ENCODE measurements at places on chromosomes 5 and 9. TPM values are rescaled to one million over a fixed set of nuclear protein-coding genes. Genes with fewer than 3 reads are reported as not detected.

PCDHGB3 gene
- total RNA-seq = 7.3 TPM

PTPRD gene
- total RNA-seq = 13.3 TPM

SEPTIN8 gene
- 28.5 TPM for total RNA-seq

- DNase-seq = no peak
Measured at GRCh38 chr9:120431268-120431667, 148.7 kb downstream of the CDK5RAP2 start.

DNA sequence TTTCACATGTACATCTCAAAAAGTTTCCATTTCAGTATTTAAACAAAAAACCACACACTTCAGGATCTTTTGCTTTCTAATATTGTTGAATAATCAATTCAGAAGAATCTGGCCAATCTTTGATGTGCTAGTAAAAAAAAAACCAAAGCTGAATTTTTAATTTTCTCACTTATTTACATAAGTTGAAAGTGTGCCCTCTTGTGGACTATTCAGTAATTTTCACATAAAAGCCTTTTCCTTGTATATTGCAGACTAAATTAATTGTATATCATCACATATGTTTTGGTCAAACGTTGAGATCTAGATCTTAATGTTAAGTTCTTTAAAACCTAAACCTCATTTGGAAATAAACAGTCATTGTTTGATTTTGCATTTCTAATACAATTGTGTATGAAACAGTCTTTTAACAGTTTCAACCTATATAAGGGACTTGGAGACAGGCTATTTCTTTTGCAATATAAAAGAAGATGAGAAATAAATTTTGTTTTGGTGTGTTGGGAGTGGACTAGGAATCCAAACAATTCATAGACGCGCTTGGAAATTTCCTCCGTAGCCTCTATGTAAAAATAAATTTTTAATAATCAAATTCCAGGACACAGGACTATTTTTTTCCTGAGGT, 68.1 kb downstream of the NIPBL start:
- DNase-seq = no peak

PTGES gene
- total RNA-seq = 4.8 TPM

- no peak for DNase-seq
Measured at GRCh38 chr9:123423311-123423640, 67.3 kb downstream of the CRB2 start.

GRCh38 chr9:125805586-125805985, 58.4 kb downstream of the PBX3 start:
- no peak for DNase-seq

GRCh38 chr5:110757118-110757729, 18.4 kb downstream of the SLC25A46 start:
- DNase-seq = no peak

GRCh38 chr5:161373345-161373707, 173.2 kb downstream of the GABRB2 start:
- no peak for DNase-seq

DNA sequence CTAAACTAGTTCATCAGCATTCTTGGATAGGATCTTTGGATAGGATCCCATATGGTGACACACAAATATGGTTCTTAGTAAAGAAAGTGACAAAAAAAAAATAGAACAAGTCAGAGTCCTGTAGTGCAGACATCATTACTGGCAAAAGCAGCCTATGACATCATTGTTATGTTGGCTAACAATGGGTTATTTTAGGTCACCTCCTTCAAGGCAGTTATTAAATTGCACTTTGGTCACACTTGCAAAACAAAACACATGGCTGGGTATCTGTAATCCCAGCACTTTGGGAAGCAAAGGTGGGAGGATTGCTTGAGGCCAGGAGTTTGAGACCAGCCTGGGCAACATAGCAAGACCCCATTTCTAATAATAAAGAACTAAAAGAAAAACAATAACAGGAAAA, 185.9 kb downstream of the KIAA0825 start:
- no peak for DNase-seq

DNA sequence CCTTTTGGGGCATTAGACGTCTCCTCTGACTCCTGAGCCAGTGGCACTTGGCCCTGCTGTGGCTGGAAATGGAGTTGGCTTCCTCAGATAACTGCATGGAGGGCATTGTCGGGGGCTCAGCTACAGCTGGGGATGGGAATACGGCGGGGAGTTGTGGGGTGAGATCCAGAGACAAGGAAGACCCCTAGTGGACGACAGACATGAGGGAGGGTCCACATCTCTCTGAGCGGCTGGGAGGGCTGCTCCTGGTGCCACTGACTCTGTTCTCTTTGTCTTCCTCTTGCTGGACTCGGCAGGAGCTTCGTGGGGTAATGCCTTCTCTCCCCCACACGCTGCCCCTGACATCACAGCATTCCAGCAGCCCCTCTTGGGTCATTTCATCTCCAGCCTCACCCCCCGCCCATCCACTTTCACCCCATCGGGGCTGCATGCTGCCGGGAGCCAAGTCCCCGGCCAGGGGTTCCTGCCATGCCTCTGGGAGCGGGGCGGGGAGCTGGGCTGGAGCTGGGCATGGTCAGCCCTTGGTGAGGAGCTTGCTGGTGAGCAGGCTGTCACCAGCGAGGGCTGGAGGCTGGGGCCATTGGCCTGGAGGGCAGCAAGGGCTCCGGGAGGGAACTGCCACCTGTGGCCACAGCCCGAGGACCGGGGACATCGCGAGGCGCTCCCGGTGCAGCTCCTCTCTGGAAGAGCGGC, 172.3 kb downstream of the CACNA1B start:
- DNase-seq = no peak

GRCh38 chr9:75185585-75186170, 97.4 kb downstream of the OSTF1 start:
- DNase-seq = no peak

DNA sequence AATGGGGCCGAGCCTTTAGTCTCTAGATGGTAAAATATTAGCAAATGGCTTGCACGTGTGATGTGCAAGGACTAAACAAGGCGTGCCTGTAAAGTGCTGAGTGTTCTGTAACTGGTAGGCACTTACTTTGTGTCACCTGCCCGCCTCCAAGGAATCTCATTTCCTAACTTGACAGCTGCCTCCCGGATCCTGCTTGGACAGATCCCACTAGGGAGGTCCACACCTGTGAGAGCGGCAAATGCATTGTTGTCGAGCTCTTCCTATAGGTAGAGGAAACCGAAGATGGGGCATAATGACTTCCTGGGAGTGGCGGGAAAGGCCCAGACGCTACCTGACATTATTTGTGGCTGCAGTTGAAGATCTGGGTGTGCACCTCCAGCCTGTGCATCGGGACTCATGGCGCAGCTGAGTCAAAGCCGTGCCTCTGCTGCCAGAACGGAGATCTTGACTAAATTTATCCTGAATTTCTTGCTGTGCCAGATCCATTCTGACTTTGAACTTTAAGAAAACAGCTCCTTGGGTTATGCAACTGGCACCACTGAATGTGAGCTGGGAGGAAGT, 79.8 kb downstream of the TENT4A start:
- DNase-seq = no peak

DNA sequence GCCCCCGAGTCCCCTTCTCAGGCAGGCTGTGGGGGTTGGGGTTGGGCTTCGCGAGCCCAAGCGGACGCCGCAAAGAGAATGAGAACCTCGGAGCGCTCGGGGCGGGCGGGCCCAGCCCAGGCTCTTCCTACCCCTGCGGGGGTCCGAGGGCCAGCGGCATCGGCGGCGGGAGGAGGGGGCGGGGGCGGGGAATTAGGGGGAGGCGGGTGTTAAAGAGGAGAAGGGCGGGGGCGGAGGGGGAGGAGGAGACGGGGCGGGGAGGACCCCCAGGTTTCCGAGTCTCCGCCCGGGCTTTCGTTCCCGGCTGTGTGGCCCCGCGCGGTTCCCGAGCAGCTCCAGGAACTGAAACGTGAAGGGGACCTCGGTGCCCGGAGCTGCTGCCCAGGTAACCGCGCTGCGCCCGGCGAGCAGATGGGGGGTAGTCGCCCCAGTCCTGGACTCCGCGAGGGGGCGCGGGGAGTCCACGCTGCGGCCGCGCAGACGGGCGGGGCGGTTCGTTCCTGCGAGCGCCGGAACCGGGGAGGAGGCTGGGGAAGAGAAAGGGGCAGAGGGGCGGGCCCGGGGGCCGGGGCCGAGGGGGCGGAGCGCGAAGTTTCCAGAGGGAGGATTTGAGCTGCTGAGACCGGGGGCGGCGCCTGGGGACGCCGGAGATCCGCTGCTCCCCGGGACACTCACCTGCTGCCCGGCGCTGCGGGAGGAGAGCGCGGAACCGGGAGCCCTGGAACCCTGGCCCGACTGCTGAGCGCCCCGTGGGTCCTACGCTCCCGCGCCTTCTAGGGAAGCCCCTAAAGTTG, 38.4 kb upstream of the PLEKHG4B start:
- peak; percentile 63 for DNase-seq

- DNase-seq = peak; percentile 79
Measured at GRCh38 chr9:121652021-121652837, 795 bp downstream of the DAB2IP start.

PDE8B gene
- 1.0 TPM for total RNA-seq

SHOC1 gene
- total RNA-seq = not detected

DNA sequence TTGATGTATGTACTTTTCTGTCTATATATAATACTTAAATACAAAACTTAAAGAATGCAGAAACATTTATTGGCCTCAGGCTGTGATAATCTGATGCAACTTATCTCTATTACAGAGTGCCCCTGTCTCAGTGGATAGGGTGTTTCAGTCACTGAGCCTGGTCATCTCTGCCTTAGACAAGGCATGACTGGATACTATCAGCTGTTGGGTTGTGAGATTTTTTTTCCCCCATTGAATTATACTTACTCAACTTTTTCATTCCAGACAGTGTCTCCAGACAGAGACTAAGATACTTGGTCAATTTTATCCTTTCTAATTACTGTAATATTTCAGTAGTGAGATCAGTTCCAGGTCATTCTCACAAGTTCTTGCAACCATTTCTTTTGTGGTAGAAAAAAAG, 26.7 kb downstream of the XRCC4 start:
- DNase-seq = no peak

GRCh38 chr5:68288707-68289134, 73.2 kb downstream of the PIK3R1 start:
- DNase-seq = peak; percentile 58

GRCh38 chr9:138117101-138117750, 239.6 kb downstream of the CACNA1B start:
- no peak for DNase-seq

DNA sequence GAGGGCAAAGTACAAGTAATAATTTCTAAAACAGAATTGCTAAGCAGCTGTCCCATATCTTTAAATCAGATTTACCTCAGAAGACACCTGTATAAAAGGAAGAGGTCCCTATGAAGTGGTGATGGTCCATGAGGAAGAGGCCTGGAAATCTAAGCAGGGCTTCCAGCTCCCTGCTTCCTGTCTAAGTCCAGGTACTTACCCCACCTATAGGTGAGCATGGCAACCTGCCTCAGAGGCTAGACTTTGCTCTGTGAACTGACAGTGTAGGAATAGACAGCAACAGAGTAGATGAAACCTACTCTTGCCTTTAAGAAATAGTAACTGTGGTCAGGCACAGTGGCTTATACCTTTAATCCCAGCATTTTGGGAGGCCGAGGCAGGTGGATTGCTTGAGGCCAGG, 55.8 kb upstream of the ARRDC3 start:
- no peak for DNase-seq
